ENCODE measurements at places on chromosomes 7 and 10. TPM values are rescaled to one million over a fixed set of nuclear protein-coding genes. Genes with fewer than 3 reads are reported as not detected.

DNA sequence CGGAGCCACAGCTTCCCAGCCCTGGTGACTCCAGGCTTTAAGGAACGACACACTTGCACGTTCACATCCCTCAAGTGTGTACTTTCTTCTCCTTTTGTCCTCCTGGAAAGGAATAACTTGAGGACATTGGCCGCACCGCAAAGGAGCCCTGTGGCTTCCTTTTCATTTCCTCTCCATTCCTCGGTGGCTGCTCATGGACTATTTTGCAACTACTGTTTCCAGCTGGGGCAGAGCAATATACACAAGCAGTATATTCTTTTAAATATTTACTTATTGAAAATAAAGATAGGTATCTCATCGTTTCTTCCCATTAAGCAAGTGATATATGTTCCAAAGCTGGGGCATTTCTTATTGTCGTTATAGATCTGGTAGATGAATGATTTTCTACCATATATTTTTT, 97.2 kb upstream of the LYZL1 start:
- H3K4me1 ChIP-seq = no peaks in the 10 kb centered on the region
- H3K36me3 ChIP-seq = no peaks in the 10 kb centered on the region
- no peak overlapping the region for H3K27ac ChIP-seq
- H3K4me3 ChIP-seq = no peak overlapping the region

- DNase-seq = no peak
- H3K4me1 ChIP-seq = no peaks in the 10 kb centered on the region
- H3K27ac ChIP-seq = no peak overlapping the region
- no peaks in the 10 kb centered on the region for H3K27me3 ChIP-seq
- H3K4me3 ChIP-seq = no peak overlapping the region
These were observed 56.1 kb downstream of the HIBADH start for GRCh38 chr7:27606270-27607209.

DNA sequence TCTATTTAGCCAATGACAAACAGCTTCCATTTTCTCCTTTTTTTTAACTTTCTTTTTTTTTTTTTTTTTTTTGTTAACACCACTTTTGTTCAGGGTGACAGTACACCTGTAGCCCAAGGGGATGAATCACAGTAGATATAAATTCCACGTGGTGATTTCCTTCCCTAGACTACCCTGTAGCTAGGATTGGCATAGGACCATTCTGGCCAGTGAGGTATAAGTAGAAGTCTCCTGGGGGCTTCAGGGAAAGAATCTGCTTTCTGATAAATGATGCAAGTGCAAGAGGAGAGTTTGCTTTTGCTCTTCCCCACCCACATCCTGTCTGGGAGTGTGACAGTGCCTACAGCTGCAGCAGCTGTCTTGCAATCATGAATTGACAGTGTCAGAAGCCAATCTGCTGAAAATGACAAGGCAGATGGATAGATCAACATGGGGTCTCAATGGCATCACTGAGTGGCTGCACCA, 63.2 kb upstream of the TOMM7 start:
- H3K4me1 ChIP-seq = no peaks in the 10 kb centered on the region
- no peak overlapping the region for H3K27ac ChIP-seq
- no peak for DNase-seq
- no peaks in the 10 kb centered on the region for H3K27me3 ChIP-seq
- no peaks in the 10 kb centered on the region for H3K36me3 ChIP-seq
- H3K4me3 ChIP-seq = no peak overlapping the region

DNA sequence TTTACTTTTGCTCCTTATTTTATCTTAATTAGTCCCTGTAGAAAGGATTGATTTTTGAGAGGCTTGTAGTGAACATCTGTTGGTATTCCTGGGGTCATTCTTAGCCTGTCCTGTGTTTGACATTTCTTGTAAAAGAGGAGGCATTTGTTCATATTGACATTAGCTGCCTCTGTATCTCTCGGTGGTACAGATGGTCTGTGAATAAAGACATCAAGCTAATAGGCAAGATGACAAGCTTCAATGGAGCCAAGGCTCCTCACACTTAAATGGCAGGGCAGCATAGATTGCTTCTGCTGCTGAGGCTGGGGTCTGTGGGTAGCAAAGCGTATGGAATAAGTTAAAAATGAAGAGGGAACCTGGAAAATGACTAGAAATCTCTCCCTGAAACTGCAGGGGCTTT, 687.6 kb downstream of the LRMDA start:
- DNase-seq = no peak
- H3K4me3 ChIP-seq = no peak overlapping the region
- H3K27me3 ChIP-seq = no peaks in the 10 kb centered on the region

- no peaks in the 10 kb centered on the region for H3K36me3 ChIP-seq
- H3K4me3 ChIP-seq = no peak overlapping the region
- DNase-seq = no peak
- H3K27ac ChIP-seq = no peak overlapping the region
- H3K27me3 ChIP-seq = no peaks in the 10 kb centered on the region
These were observed 568.8 kb downstream of the HTR7 start for GRCh38 chr10:90289037-90289436.

- DNase-seq = no peak
- H3K27me3 ChIP-seq = no peaks in the 10 kb centered on the region
- peaks cover 49% of the 10 kb centered on the region for H3K4me1 ChIP-seq
- H3K27ac ChIP-seq = peak overlapping the region; percentile 87
These were observed 515 bp downstream of the RALA start for GRCh38 chr7:39623732-39624441.

DNA sequence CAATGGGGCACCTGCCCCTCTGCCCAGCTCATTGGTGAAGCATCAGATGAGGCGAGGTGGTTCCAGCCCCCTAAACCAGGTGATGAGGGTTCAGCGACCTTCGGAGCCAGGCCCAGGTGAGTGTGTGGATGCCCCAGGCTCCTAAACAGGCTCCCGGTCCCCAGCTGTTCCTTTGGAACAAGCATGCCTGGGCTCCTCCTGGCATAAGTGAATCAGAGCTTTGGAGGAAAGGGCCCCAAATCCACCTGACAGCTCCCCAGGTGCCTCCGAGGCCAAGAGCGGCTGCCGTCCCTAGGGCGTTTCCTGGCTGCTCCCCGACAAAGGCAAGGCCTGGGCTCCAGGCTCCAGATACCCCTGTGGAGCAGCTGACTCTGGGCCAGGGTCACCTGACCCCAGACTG, 61.3 kb downstream of the YKT6 start:
- H3K4me3 ChIP-seq = no peak overlapping the region
- H3K27me3 ChIP-seq = peaks cover 8% of the 10 kb centered on the region
- no peak for DNase-seq
- peaks cover 37% of the 10 kb centered on the region for H3K4me1 ChIP-seq

DNA sequence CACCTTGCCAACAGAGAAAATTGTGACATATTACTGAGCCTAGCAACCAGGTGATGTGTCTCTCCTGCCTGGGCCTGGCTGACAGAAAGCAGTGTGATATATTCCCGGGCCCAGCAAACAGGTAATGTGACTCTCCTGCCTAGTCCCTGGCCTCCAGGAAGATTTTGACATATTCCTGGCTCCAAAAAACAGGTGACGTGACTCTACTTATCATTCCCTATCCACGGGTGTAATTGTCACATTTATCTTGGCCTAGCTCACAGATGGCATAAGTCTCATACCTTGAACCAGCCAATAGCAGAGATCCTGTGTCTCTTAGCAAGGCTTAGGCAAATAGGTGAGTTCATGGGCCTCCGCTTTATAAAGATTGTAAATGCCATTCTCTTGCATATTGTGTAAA, 49.6 kb upstream of the ZNF680 start:
- no peak overlapping the region for H3K4me3 ChIP-seq
- H3K36me3 ChIP-seq = no peaks in the 10 kb centered on the region
- no peaks in the 10 kb centered on the region for H3K27me3 ChIP-seq
- H3K27ac ChIP-seq = no peak overlapping the region
- no peak for DNase-seq

DNA sequence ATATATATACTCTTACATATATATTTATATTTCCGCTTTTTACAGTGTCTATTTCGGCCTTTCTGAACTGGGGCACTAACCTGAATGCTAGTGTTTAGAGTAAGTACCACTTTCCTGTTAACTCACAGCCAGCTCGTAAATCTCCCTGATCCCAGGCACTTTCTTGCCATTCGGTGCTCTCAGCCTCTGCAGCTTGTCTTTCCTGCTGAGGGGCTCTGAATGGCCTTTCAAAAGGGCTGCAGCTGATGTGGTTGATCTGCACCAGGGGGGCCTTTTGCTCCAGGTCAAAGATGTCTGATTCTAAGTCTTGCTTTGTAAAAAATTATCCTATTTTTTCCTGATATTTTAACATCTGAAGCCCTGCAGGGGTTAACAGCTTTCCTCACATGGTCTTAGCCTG, 25.5 kb upstream of the HPS1 start:
- H3K27me3 ChIP-seq = no peaks in the 10 kb centered on the region
- no peak for DNase-seq
- peaks cover 11% of the 10 kb centered on the region for H3K4me1 ChIP-seq
- no peaks in the 10 kb centered on the region for H3K36me3 ChIP-seq

DNA sequence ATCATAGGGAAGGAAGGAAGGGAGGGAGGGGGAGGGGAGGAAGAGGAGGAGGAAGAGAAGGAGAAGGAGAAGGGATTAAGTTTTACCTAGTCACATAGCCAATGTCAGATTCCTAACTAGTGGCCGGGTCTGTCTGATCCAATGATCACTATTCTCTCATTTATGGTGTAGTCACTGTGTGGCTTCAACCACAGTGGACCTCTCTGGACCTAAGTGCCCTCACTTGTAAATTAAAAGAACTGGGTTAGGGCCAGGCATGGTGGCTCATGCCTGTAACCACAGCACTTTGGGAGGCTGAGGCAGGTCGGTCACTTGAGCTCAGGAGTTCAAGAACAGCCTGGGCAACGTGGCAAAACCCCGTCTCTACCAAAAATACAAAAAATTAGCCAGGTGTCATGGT, 6.6 kb upstream of the SERPINE1 start:
- no peaks in the 10 kb centered on the region for H3K36me3 ChIP-seq
- peaks cover 38% of the 10 kb centered on the region for H3K4me1 ChIP-seq
- no peaks in the 10 kb centered on the region for H3K27me3 ChIP-seq

DNA sequence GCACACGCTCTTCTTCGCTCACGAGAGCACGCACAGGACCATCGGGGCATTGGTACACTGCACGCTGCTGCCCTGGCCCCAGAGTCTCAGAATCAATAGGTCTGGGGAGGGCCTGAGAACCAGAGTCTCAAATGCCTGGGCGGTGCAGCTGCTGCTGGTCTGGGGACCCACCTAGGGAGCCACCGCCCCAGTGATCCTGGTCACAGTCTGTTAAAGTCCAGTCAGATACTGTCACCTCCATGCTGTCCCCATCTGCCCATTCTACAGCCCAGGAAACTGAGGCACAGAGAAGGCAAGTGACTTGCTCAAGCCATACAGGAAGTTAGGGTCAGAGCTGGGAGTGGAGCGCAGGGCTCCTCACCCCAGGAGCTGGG, 38.0 kb downstream of the ZCCHC24 start:
- DNase-seq = no peak
- H3K27ac ChIP-seq = no peak overlapping the region
- H3K36me3 ChIP-seq = no peaks in the 10 kb centered on the region
- H3K4me1 ChIP-seq = no peaks in the 10 kb centered on the region
- H3K27me3 ChIP-seq = no peaks in the 10 kb centered on the region

GRCh38 chr7:4056552-4057288, 625.4 kb upstream of the FOXK1 start:
- H3K27ac ChIP-seq = no peak overlapping the region
- H3K4me3 ChIP-seq = no peak overlapping the region
- H3K4me1 ChIP-seq = no peaks in the 10 kb centered on the region
- no peaks in the 10 kb centered on the region for H3K27me3 ChIP-seq
- DNase-seq = no peak
- no peaks in the 10 kb centered on the region for H3K36me3 ChIP-seq

DNA sequence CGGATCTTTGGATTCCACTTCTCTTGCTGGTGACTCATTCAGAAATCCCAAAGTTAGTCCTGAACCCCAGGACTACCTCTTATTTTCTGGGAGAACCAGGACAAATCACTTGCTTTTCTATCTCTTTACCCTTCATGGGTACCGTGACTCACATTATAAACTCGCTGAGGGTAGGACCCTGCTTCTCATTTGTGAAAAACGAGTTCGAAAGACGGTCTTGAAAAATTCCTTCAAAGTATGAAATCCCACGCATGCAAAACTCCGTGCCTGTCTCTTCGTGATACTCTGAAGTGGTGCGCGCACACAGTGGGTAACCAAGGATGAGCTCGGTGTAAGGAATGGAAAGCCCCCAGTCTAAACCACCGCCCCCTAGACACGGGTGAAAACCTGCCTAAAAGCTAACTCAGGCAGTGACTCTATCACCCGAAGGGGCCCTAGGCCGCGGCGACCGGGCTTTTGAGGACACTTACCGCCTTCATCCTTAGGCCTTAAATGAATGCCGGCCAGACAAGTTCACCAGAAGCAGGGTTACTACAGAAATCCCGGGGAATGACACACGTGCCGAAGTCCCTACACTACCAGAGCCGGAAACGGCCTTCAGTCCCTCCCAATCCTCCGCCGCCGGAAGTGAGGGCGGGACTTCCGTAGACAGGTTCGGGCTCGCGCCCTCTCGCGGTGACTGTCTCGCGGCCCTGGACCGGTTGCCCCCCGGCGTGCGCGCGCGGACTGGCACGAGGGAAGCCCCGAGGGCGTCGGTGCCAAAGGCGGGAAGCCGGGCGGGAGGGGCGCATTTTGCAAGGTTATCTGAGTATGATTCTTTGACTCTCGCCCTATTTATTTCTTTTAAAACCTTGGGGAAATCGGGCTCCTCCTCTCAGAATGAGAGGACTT, at the start of gene NOC3L:
Gene NOC3L, minus strand, starts transcription at position 580 of the 891 bp plus-strand sequence. Its CDS starts 101 bp downstream, at position 479.
- H3K27me3 ChIP-seq = no peaks in the 10 kb centered on the region
- peak within 1 kb of the TSS; percentile 69 for H3K4me3 ChIP-seq
- peak; percentile 98 for DNase-seq

DNA sequence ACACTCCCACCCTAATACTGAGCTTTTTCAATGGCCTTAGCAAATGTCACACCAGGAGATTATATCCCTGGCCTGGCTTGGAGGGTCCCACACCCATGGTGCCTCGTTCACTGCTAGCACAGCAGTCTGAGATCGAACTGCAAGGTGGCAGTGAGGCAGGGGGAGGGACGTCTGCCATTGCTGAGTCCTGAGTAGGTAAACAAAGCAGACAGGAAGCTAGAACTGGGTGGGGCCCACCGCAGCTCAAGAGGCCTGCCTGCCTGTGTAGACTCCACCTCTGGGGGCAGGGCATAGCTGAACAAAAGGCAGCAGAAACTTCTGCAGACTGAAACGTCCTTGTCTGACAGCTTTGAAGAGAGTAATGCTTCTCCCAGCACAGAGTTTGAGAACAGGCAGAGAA, 338.9 kb upstream of the MBL2 start:
- H3K4me1 ChIP-seq = no peaks in the 10 kb centered on the region
- H3K36me3 ChIP-seq = no peaks in the 10 kb centered on the region
- H3K27ac ChIP-seq = no peak overlapping the region
- H3K27me3 ChIP-seq = no peaks in the 10 kb centered on the region

- peak overlapping the region; percentile 96 for H3K27ac ChIP-seq
- peak; percentile 90 for DNase-seq
- H3K27me3 ChIP-seq = no peaks in the 10 kb centered on the region
- peaks cover 19% of the 10 kb centered on the region for H3K36me3 ChIP-seq
- H3K4me3 ChIP-seq = peak overlapping the region; percentile 94
These were observed 637 bp downstream of the HSPA14 start for GRCh38 chr10:14838582-14839304.

GRCh38 chr10:103184615-103185014, 8.5 kb downstream of the NT5C2 start:
- no peak for DNase-seq
- peak overlapping the region; percentile 65 for H3K27ac ChIP-seq

- H3K4me1 ChIP-seq = peaks cover 7% of the 10 kb centered on the region
- no peaks in the 10 kb centered on the region for H3K27me3 ChIP-seq
- H3K4me3 ChIP-seq = no peak overlapping the region
These were observed 169.8 kb downstream of the ZMYND11 start for GRCh38 chr10:305034-305433.

SMKR1 gene
- total RNA-seq = 0.33 TPM

TFPI2 gene
- 3.2 TPM for total RNA-seq

BLNK gene
- total RNA-seq = 0.86 TPM

OR2A5 gene
- total RNA-seq = not detected

ODAD2 gene
- total RNA-seq = 0.83 TPM

NSUN6 gene
- 5.0 TPM for total RNA-seq

All from esophagus muscularis mucosa (tissue), 4 donors.